ENCODE measurements at places on chromosomes 13 and 19.

DNA sequence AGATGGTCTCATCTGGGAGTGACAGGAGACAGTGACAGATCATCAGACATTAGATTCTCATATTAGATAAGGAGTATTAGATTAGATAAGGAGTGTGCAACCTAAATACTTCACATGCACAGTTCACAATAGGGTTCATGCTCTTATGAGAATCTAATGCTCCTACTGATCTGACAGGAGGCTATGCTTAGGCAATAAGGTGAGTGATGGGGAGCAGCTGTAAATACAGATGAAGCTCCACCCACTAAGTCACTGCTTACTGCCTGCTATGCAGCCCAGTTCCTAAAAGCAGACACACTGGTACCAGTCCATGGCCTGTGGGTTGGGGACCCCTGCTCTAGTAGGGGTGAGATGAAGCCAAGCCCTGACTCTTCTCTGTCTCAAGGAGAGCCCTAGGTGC is 10.0 kb upstream of the IGFL3 start:
- no peak for DNase-seq

DNA sequence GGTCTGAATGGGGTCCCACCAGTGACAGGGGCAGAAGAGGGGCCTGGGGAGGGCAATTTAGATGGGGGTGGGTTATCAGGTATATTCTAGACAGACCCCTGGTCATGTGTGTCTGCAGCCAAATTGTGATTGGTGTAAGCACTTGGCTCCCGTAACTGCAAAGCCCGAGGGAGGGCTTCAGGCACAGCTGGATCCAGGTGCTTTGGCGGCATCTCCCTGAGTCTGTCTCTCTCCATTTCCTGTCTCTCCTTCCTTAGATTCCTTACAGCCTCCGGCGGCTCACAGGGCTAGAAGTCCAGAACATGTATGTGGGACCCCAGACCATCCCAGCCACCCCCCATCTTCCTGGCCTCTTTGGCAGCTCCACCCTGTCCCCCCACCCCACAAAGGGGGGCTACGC is 31.4 kb downstream of the DHX34 start:
- DNase-seq = no peak

DNA sequence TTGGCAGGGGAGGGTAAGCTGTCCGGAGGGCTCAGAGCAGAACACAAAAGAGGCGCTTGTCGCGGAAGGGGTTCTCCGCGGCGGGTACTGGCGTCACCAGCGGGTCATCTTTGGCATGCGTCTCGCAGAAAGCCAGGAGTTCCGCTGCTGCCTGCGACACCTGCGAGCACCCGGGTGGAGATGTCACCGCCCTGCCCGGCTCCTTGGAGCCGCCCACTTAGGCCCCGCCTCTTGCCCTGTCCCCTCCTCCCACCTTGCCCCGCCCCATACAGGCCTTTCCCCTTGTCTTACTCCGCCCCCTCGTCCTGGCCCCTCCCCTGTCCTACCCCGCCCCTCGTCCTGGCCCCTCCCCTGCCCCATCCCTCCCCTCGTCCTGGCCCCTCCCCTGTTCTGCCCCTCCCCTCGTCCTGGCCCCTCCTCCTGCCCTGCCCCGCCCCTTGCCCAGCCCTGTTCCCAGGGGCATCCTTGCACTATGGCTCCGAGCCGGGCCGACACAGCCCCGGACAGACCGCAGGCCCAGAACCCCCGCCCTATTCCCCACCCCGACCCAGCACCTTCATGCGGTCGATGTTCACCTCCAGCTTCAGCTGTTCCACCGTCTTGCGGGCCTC is 1.9 kb downstream of the GNG8 start:
- DNase-seq = no peak

DNA sequence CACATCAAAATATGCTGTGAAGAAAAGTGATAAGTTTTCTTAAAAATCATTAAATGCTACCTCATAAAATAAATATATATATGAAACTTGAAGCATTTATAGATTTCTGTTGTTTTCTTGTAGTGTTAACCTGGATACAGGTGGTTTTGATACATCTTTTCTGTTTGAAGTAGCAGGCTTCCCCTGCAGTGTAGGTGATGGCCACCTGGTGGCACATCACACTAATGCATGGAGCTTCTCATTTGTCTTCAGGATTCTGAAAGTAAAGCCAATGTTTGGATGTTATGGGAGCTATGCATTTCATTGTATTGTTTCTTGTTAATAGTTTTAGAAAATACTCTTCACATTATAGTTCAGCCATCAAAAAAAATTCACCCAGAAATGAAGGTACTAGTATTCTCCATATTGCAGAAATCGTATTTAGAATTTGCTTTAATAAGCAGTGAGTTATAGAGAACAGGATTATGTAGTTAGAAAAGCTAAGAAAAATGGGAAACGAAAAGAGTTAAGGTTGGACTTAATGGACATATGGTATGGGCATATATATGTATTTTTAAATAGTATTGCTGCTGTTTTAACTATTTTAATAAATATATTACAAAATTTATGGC is 18.7 kb downstream of the GPR180 start:
- DNase-seq = no peak

GRCh38 chr19:1882089-1882785 is 3.1 kb downstream of the ABHD17A start:
- DNase-seq = no peak

GRCh38 chr19:38619361-38620174 is 580 bp downstream of the EIF3K start:
- DNase-seq = no peak

DNA sequence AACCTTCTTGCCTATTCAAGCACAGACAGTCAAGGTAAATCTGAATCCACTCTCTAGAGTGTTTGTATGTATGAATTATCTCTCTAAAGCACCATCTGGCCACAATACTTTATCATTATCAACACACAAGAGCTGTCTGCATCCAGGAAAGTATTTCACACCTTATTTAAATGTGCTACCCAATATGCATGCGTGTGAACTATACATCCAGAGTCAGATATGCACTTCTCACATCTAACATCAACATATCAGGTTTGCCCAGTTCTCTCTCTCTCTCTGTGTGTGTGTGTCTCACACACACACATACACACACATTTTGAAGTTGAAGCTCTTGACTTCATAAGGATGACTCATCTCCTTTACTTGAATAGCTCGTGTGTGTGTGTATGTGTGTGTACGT is 697.5 kb upstream of the PCDH20 start:
- no peak for DNase-seq
